CD4-positive, alpha-beta T cell treated with Interleukin-12 subunit alpha and Interleukin-12 subunit beta, for 1 hour (primary cell): ENCODE measurements at places on chromosomes 12 and 14.

- DNase-seq, result no peak
Measured at GRCh38 chr12:122265886-122266229, 436 bp downstream of the VPS33A start.

- DNase-seq, result no peak
Measured at GRCh38 chr14:74400031-74400685, 25.9 kb downstream of the SYNDIG1L start.

DNA sequence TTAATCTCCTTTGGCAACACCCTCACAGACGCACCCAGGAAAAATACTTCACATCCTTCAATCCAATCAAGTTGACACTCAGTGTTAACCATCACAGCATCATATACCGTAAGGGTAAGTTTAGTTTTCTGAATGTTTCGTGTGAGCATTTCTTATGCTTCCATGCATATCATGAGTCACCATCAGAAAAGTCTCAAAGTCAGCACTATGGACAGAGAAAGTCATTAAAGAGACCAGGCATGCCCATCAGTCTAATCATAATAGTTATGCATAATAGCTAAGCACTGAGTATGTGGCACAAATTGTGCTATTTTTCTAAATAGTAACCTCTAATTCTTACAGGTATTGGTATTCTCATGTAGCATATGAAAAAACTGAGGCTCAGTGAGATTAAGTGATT is 158.8 kb upstream of the PRMT8 start:
- DNase-seq, result no peak

DNA sequence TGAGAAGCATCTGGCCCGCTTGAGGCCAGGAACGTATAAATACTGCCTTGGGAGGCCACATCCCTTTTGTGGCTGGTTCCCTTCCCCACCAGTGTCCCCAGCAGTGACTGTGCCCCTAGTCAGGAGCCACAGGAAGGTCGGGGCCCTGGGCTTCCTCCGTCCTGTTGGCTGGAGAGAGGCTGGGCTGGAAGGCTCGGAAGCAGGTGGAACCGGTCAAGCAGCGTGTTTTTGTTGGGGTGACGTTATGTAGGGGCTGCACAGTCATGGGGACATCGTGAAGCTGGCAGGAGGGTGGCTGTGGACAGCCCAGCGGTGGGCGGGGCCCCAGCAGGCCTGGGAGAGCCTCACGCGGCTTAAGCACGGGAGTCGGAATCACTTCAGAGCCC is 10.1 kb downstream of the XRCC3 start:
- DNase-seq, result no peak

DNA sequence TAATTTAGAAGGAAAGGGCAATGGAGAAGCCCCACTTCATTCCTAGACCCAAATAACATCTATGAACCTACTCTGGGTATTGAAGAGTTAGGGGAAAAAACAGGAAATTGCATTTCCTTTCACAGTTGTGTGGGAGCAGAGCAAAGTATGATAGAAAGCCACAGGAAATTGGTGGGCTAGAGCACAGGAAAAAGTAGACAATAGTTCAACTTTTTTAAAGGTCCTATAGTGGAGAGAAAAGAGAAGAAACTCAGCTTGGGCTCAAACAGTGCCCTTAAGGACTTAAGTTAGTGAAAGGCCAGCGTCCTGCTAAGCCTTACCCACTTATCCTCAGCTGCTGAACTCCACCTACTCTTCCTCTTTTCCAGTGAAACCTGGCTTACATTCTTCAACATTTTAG is 258.1 kb downstream of the DPY19L2 start:
- DNase-seq, result no peak

DNA sequence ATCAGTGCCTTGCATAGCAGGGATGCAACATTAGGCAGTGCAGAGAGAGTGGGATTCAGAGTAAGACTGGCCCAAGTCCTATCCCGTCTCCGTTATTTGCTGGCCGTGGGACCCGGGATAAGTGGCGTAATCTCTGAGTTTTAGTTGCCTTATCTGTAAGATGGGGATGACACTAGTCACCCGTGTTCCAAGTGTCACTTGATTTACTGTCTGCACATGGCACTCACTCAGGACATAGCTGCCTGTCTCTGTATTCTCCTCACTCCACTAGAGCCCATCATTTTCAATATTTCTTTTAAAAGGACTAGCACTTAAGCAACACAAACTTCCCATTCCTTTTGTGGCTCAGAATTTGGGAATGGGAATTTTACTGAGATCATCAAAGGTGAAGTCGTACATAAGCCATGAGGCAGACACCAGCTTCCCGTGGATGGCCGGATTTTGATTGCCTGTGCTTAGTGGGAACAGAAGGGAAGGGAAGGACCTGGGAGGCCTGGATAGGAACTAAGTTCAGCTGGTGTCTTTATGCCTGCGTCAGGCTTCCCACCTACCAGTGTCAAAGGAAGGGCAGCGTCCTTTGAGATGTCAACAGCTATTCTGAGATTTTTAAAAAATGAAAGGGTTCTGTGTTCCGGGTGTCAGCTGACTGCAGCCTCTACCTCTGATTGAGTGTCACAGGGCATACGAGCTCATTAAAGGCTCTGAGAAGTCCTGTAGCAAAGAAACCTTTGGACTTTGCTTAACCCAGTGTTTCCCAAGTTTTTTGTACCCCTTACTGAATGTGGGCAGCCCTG is 361.4 kb downstream of the CACNA1C start:
- DNase-seq, result no peak

- DNase-seq, result no peak
Measured at GRCh38 chr12:113645183-113645582, 173.5 kb upstream of the LHX5 start.

- DNase-seq, result peak; percentile 76
Measured at GRCh38 chr14:100640471-100641273, 53.5 kb upstream of the BEGAIN start.

GRCh38 chr12:79691511-79692248 is 916 bp upstream of the PAWR start:
- no peak for DNase-seq

GRCh38 chr14:66115740-66116502 is 370.2 kb upstream of the CCDC196 start:
- DNase-seq, result no peak

DNA sequence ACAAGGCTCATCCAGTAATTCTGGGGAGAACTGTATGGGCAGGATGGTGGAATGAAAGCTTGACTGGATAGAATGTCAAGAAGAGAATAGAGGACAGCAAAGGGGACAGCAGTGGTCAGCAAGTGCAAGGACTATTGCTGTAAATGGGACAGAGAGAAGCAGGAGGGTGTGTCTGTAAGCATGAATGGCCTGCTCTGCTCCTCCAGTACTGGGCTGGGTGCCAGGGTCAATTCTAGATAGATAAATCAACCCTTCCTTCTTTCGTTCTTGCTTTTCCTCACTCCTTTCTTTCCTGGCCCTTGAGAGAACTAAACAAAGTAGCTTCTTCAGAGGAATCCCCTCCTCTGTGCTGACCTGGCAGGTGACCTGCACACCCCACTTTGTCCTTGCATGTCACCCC is 1019.2 kb downstream of the BCL11B start:
- no peak for DNase-seq

- peak; percentile 77 for DNase-seq
Measured at GRCh38 chr12:6554168-6555017, 1.4 kb downstream of the IFFO1 start.

GRCh38 chr14:61122862-61123261 is 141.8 kb downstream of the SLC38A6 start:
- no peak for DNase-seq

DNA sequence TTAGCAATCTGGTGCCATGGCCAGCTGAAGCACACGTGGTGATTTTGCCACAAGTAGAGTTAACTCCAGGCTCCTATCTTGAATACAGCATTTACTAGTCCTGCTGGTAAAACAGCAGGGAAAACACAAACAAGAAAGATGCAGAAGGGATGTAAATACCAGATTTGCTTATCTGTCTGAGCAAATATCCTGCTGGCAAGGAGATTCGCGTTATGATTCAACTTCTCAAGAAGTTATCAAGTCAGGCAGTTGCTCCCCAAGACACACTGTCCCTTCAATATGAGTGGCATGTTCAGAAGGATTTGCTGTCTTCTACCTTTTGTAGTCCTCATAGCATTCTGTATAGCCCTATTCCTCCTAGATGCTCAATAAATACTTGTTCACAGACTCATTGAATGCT is 171.2 kb upstream of the EGLN3 start:
- no peak for DNase-seq

- DNase-seq, result no peak
Measured at GRCh38 chr12:11657511-11657910, 8.0 kb downstream of the ETV6 start.

- no peak for DNase-seq
Measured at GRCh38 chr14:53389202-53389601, 236.1 kb upstream of the DDHD1 start.

GRCh38 chr12:88433997-88434703 is 146.1 kb downstream of the KITLG start:
- no peak for DNase-seq

DNA sequence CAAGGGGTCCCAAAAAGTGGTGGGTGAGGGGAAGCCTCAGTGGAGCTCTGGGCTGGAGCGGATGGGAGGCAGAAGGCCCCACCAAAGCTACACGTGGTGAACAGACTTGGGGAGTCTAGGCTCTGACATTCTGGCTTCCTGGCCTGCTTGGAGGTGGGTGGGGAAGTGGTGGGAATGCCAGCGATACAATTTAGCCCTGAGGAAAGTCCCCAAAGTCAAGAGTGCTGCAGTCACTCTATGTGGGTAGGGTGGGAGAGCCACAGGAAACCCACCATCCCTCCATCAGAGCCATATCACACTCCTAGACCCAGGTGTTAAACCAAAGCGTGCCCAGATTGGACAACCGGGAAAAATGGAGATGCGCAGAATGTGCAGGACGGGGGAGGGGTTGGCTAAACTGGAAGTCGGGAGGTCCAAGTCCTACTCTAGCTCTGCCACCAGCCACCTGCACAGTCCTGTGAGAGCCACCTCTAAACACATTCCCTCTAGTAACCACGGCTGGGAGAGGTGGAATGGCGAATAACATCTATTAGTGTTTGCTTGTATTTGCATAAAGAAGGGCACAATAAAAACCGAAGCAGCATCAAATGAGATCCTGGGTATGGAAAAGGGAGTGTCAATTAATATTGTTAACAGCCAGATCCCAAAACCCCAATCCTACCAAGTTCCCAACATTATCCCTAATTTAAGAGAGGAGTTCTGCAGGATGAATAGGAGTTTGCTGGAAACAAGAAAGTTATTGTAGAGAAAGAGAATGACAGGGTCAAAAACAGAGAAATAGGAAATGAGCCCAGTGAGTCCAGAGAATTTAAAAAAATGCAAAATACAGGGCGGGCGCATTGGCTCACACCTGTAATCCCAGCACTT is 14.0 kb upstream of the CD9 start:
- DNase-seq, result no peak

DNA sequence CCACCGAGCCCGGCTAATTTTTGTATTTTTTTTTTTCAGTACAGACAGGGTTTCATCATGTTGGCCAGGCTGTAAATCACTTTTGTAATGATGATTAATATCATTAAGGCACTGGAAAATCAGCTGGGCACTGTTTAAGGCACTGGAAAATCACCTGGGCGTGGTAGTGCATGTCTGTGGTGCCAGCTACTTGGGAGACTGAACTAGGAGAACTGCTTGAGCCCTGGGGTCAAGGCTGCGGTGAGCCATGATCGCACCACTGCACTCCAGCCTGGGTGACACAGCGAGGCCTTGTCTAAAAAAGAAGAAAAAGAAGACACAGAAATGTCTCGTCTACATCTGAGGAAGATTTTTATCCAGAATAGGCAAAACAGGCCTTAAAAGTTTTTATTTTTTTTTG is 12.7 kb downstream of the SLC11A2 start:
- no peak for DNase-seq

GRCh38 chr12:28859551-28859950 is 289.5 kb upstream of the FAR2 start:
- no peak for DNase-seq

DNA sequence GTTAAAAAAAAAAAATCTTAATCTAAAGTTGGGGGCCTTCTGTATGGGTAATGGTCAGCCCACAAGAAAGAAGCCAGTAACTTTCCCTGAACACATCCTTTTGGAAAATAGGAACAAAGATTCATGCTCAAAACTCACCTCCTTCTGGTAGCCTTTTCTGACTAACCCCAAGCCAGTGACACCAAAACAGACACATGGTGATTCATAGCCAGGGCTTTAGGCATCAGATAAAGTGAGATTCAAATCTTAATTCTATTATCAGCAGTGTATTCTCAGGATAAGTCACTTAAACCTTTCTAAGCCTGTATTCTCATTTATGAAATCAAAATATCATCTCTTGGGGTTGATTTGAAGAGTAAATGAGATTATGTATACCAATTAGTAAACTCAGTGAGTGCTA is 4.9 kb downstream of the ATP5MC2 start:
- no peak for DNase-seq

DNA sequence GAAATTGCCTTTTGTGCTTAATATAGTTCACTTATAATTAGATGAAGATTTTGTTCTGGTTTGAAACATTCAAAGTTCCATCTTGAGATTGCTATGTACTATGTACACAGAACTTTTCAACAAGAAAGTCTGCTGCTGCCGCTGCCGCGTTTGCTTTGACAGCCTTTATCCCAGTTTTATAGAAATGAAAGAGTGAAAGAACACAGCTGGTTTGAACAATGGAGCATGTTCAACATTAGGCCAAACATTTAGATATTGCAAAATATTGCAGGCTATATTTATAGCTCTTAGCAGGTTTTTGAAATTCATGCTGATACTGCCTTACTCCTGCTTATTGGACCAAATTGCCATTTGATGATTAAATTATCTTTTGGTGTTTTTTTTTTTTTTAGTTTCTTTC is 299.8 kb upstream of the PRKD1 start:
- DNase-seq, result no peak

GRCh38 chr12:94585626-94586025 is 64.7 kb downstream of the TMCC3 start:
- DNase-seq, result no peak

DNA sequence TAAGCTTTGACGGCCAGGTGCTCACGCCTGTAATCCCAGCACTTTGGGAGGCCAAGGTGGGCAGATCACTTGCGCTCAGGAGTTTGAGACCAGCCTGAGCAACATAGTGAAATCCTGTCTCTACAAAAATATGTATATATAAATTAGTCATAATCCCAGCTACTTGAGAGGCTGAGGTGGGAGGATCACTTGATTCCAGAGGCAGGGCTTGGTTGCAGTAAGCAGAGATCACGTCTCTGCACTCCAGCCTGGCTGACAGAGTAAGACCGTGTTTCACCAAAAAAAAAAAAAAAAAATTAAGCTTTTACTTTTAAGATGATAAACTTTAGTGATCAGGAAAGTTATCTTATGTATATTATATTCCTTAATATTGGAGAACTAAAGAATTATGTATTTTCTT is 18.0 kb upstream of the SNAPC1 start:
- DNase-seq, result no peak
